Brain (organoid and tissue), 16 donors: ENCODE measurements at places on chromosomes 1 and 21.

GRCh38 chr1:161180639-161181038 lies 3.3 kb upstream of the B4GALT3 start:
- DNase-seq: no peak

- DNase-seq: no peak
These were observed 32.1 kb upstream of the HIVEP3 start for GRCh38 chr1:41950820-41951219.

GRCh38 chr1:87428883-87429282 lies 100.2 kb downstream of the LMO4 start:
- DNase-seq: peak; percentile 33

DNA sequence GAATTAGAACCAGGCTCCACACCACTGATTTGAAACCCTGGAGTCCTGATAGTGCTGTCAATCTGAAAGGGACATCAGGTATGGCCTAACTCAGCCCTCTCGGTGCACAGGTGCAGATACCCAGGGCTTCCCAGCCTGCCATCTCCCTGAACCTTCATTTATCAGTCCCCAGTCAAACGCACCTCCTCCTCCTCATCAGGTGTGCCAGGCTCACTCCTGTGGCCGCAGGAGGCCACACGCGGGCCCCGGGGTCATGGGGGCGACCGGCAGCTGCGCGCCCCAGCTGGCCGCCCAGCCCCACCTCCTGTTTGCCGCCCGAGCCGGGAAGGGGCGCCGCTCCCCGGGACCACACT lies 572 bp downstream of the FUCA1 start:
- DNase-seq: no peak

DNA sequence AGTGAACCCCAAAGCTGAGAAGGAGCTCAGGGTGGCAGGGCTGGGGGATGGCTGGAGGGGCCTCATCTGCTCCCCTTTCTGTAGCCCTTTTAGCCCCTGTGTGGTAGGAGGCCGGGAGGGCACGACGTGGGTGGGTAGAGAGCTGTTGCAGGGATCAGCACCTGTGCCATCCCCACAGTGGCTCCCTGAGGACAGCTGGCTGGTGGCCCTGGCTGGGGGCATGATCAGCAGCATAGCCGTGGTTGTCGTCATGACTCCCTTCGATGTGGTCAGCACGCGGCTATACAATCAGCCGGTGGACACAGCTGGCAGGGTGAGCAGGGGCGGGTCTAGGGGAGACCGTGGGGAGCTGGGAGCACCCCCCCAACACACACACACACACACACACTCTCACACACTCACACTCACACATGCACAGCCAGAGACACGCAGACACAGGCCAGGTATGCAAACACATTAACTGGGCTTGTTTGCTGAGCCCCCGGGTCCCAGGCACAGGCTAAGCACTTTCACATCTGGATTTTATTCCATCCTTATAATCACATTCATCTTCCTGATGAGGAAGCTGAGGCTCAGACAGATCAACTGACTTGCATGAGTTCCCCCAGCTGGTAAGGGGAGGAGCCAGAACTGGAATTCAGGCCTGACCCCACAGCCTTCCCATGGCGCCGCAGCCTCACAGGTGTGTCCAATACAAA lies 2.5 kb downstream of the SLC25A34 start:
- DNase-seq: no peak

DNA sequence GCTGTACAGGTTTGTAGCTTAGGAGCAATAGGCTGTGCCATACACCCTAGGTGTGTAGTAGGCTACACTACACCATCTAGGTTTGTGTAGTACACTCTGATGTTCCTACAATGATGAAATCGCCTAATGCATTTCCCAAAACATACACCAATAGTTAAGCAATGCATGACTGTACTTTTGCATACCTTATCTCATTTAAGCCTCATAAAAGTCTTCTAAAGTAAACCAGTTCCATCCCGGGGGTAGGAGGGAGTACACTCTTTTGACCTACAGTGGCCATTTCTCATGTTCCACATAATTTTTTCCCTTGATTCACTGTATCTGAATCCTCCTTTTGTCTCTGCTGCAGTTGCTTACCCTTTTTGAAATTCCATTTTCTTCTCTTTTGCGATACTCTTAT lies 12.2 kb downstream of the TRMT13 start:
- DNase-seq: no peak

GRCh38 chr1:70220517-70221237 lies 503 bp upstream of the SRSF11 start:
- DNase-seq: peak; percentile 6

GRCh38 chr1:8818325-8818775 lies 910 bp upstream of the RERE start:
- peak; percentile 71 for DNase-seq

DNA sequence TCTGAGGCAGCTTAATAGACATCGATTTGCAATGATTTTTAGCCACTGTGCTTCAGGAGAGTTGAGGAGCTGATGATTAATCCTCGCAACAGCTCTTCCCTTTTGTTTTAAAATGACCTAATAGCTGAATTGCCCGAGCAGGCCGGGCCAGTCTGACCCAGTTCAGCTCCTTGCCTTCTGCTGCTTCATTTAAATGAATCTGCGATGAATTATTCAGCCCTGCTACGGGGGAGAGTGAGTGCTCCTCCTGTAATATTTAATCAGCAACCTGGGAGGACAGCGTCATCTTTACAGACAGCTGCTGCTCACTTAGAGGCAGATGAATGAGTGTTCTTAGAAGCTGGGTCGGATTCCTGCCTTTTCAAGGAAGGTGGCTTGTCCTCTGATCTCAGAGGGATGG lies 325.1 kb downstream of the CAMTA1 start:
- DNase-seq: no peak

DNA sequence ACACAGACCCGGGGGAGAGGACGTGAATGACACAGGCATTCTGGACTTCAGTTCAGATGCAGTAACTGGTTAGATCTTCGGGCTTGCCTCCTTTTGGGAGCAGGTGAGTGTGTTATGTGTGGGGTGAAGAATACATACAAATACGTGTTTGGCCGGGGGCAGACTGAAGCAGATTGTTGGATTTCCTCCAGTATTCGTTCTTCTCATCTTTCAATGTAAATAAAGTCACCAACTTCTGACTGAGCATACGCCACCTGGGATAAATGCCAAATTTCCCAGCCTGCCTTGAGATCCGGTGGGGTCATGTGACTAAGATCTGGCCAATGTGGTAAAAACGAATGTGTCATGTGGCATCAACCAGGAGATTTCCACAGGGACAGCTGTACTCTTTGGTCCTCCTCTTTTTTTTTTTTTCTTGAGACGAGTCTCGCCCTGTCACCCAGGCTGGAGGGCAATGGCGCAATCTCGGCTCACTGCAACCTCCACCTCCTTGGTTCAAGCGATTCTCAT lies 189.8 kb downstream of the RGS7 start:
- no peak for DNase-seq

DNA sequence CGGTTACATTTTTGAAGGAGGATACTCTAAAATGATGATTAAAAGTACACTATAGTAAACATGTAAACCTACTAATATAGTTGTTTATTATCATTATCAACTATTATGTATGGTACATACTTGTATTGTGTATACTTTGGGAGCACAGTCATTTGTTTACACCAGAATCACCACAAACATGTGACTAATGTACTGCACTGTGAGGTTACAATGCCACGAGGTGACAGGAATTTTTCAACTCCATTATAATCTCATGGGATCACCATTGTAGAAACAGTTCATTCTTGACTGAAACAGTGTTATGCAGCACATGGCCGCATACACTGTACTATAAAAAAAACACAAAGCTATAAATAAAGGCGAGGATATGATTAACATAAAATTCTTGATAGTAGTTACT lies 44.3 kb downstream of the GPATCH2 start:
- DNase-seq: no peak

DNA sequence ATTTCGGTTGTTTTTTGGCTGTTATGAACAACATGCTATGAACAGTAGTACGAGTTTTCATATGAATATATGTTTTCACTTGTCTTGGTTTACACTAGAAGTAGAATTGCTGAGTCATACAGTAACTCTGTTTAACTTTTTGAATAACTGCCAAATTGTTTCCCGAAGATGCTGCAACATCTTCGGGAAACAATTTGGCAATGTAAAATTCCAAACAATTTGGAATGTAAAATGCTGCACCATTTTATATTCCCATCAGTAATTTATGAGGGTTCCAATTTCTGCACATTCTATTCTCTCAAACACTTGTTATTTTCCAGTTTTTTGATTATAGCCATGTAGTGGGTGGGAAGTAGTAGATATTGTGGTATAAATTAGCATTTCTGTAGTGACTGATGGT lies 11.6 kb downstream of the PCBP3 start:
- DNase-seq: no peak

GRCh38 chr1:228828151-228828550 lies 92.9 kb downstream of the RHOU start:
- DNase-seq: no peak

GRCh38 chr1:62364721-62365120 lies 45.5 kb upstream of the KANK4 start:
- no peak for DNase-seq

- DNase-seq: no peak
These were observed 67.4 kb downstream of the OLFM3 start for GRCh38 chr1:101929343-101929742.

DNA sequence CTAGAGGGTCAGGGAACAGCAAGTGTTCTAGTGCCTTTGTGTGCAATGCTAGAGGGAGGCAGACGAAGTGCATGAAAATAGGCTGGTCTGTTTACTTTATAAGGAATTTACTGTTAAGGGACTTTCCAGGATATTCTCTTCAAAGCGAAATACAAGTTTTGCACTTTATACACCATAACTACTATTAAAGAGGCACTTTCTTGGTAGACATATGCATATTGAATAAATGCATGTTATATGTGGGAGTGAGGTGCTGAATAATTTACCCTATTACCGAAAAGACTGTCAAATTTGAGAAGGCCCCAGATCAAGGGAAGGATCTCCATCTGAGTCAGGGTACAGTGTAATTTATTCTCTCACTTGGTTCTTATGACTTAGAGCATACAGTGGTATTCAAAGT lies 310.5 kb downstream of the S1PR1 start:
- DNase-seq: no peak

DNA sequence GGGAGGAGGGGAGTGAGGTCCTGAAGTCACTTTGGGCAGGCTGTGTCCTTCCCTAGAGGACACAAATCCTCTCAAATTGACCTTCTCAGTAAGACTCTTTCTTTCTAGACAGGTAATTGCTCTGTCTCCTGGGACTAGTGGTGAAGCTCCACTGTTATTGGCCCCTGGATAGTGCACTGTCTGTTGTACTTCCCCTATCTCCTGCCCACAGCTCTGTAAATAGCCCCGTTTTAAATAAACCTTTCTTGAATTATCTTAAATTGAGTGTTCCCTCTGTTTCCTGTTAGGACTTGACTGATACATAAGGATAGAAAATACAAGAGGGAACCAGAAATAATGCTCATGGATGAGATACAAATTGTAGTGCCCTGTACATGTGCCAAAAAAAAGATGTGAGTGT lies 229.5 kb upstream of the USP24 start:
- no peak for DNase-seq

DNA sequence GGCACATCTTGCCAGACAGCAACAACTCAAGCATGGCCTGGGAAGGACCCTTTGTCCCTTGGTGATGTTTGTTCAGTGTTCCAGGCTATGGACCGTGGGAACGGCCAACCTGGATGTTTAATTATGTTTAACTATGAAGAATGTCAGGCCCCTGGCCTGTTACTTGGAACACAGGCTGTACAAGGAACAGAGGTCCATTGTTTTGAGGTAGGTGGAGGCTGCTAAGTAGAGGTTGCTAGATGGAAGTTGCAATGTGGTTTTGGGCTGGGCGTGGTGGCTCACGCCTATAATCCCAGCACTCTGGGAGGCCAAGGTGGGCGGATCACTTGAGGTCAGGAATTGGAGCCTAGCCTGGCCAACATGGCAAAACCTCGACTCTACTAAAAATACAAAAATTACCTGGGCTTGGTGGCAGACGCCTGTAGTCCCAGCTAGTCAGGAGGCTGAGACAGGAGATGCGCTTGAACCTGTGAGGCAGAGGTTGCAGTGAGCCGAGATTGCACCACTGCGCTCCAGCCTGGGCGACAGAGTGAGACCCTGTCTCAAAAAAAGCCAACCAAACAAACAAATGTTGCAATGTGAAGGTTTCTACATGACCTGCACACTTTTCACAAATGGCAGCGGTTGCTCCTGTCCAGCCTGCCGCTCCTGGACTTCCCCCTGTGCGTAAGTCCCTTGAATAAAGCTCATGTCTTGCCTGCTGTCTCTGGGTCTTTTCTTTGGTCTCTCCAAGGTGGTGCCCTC lies 2.5 kb upstream of the LEFTY1 start:
- no peak for DNase-seq

GRCh38 chr21:33096426-33096825 lies 26.5 kb downstream of the OLIG1 start:
- DNase-seq: no peak

- DNase-seq: peak; percentile 17
These were observed 16.9 kb upstream of the MTF2 start for GRCh38 chr1:93061895-93062792.
